Sigmoid colon (tissue), 7 donors: ENCODE measurements at places on chromosomes 12 and 14.

- no peak for DNase-seq
Observed at GRCh38 chr14:38848243-38848935, 254.6 kb downstream of the SEC23A start.

DNA sequence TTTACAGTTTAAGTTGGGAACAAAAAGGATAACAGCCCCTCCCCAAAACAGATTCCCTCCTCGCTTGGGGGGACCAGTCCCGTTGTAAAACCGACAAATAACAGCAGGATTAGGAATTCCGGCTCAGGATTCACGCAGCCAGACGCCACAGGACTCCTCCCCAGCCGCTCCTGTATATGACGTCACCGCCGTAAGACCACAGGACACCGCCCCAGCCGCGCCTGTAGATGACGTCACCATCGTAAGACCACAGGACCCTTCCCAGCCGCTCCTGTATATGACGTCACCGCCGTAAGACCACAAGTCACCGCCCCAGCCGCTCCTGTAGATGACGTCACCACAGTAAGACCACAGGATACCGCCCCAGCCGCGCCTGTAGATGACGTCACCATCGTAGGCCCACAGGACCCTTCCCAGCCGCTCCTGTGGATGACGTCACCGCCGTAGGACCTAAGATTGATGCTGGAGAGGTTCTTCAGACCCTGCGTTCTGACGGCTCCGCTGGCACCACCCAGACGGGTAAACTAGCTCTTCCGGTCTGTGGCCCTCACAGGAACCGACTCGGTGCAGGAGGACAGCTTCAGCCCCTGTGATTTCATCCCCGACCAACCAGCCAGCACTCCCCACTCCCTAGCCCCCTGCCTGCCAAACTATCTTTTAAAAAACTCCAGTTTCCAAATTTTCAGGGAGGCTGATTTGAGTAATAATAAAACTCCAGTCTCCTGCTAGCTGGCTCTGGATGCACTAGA, 43.9 kb upstream of the FBRSL1 start:
- no peak for DNase-seq

DNA sequence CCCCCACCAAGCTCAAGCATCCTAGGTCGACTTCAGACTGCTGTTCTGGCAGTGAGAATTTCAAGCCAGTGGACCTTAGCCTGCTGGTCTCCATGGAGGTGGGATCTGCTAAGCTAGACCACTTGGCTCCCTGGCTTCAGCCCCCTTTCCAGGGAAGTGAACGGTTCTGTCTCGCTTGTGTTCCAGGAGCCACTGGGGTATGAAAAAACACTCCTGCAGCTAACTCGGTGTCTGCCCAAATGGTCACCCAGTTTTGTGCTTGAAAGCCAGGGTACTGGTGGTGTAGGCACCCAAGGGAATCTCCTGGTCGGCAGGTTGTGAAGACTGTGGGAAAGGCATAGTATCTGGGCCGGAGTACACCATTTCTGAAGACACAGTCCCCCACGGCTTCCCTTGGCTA, 44.6 kb upstream of the FKBP4 start:
- DNase-seq = no peak

DNA sequence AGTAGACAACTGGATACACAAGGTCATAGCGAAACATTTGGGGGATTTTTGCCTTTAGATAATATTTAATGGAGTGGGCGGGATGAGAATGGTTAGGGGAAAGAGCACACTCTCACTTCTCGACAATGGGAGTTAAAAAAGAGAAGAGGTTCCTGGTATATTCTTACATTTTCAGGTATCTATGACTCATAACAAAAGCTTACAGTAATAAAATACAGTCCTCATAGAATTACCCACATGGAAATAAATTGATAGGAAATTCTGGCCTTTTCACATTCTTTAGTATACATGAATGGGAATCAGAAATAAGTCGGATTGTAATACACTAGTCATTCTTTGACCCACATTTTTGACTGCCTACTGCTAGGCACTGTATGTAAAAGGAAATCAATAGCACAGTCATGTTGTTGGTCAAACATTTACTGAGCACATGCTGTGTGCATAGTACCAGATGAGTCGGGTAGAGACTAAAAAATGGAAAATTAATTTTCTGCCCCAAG, 8.2 kb upstream of the CRADD start:
- DNase-seq = no peak

GRCh38 chr12:116806845-116807440, 68.8 kb downstream of the RNFT2 start:
- no peak for DNase-seq

DNA sequence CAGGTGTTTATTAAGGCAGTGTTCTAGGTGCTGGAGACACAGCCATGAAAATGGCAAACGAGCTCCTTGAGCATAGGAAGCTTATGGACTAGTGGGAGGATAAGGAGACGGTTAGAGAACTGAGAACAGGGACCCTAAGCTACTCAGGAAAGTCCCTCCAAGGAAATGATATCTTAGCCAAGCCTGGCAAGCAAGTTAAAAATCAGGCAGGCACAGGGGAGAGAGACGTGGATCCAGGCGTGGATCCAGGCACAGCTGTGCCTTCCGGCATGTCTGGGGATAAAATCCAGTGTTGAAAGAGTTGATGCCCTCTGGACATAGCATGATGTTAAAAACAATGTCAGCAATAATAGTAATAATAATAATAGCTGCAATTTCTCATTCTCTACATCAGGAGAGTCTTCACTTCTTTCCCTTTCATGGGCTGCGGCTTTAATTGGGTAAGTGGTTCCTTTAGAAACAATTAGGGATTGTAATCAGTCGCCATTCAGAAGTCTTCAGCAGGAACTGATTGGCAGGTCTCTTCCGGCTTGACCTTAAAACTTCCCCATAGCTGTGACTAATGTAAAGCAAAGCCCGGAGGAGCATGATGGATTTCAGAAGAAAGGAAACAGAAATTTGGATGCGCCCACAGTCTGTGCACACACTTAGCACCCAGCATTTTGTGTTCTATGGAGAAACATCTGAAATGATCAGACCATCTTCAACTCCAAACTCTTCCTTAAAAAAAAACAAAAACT, 230.2 kb downstream of the SLC41A2 start:
- no peak for DNase-seq

- peak; percentile 68 for DNase-seq
Observed at GRCh38 chr12:132144810-132145168, 532 bp downstream of the NOC4L start.
